ENCODE measurements at places on chromosomes 6 and 20.

DNA sequence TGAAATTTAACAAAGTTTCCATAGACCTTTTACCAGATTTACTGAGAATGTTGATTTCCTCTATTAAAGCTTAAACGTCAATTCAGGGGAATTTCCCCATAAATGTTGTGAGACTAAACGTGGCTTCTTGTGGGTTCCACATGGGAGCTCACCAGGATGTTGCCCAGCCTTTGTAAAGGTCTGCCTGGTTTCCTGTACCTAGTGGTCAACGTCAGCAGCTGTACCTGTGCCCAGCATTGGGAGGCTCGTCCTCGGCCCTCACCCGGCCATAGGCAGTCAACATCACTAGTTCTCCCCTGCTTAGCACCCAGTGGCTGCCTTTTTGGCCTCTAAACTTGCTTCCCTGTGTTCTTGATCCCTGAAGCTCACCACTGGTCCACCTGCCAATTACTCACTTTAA, 22.1 kb upstream of the CD83 start:
- DNase-seq, result no peak

GRCh38 chr6:44432726-44433125, 45.2 kb downstream of the CDC5L start:
- DNase-seq, result no peak

DNA sequence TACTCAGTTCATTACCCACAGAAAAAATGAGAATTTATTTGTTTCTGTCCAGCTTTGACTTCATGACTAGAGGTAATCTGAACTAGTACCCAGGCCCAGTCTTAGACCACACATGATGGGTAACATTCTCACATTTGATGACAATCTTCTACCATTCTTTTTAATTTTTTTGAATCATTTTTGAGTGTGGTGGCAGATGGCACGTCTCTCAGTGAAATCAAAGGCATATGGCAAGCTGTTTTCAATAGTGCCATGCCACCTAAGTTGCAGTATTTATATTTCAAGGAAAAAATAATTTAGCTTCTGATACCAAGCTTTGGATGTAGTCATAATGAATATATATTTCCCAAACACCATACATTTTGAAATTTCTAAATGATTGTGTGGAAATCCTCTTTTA, 88.8 kb upstream of the HS3ST5 start:
- DNase-seq, result no peak

DNA sequence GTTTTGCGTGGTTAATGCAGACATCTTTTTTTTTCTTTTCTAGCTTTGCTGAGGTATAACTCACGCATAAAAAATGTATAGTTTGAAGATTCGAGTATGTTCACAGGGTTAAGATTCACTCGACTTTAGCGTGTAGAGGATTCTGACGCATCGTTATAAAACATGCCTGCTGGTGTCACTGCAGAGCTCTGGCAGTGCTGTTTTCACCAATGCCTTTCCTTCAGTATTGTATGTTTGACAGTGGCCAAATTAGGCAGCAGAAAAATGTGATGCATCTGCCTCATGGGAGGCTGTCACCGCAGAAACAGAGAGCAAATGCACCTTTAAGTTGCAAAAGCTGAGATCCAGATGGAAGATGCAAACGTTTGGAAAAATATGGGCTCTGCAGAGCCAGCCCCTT, 18.0 kb upstream of the SIRPB2 start:
- no peak for DNase-seq

- no peak for DNase-seq
Measured at GRCh38 chr6:64838726-64839125, 868.3 kb downstream of the EYS start.

- DNase-seq, result no peak
Measured at GRCh38 chr6:149859938-149860337, 4.2 kb downstream of the LRP11 start.

GRCh38 chr6:57089265-57089664, 723 bp upstream of the ZNF451 start:
- DNase-seq, result no peak

GRCh38 chr20:44614525-44614924, 32.1 kb downstream of the PKIG start:
- DNase-seq, result no peak

GRCh38 chr6:151757506-151757955, 50.0 kb upstream of the ESR1 start:
- no peak for DNase-seq

GRCh38 chr6:151103266-151103665, 136.5 kb upstream of the AKAP12 start:
- no peak for DNase-seq

- DNase-seq, result no peak
Measured at GRCh38 chr20:52843425-52843824, 128.7 kb upstream of the TSHZ2 start.

DNA sequence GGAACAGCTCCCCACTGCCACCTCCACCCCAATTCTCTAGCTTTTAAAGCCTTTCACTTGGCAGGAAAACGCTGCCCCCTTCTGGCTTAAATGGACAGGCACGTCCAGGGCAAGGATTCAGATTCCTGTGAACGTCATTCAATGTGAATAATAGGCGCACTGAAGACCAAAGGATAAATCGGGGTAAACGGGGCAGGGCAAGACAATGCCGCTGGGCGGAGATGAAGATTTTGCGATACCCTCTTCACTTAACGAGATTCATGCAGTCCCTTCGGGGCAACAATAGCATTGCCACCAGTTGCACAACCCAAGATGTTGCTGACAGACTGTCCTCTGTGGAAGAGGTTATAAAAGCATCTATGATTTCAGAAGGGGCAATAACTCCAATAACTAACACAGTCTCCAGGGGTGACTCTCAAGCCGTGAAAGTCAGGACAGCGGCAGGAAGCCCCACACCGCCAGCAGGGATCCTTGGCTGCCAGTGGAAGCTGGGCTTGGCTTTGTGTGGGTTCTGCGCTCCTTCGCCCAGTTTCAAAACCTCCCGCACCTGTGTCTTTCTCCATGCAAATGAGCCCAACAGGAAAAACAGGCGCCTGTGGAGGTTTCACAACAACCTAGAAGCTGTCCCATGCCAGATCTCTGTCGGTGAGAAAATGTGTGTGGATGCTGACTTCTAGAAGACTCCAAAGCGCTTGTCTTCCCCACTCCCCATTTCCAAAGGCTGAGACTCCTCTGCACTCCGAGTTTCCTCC, 291.8 kb downstream of the BMP7 start:
- DNase-seq, result peak; percentile 24

- no peak for DNase-seq
Measured at GRCh38 chr20:63051186-63051860, 44.6 kb upstream of the BHLHE23 start.

GRCh38 chr6:46510651-46511050, 19.4 kb upstream of the RCAN2 start:
- DNase-seq, result peak; percentile 64

DNA sequence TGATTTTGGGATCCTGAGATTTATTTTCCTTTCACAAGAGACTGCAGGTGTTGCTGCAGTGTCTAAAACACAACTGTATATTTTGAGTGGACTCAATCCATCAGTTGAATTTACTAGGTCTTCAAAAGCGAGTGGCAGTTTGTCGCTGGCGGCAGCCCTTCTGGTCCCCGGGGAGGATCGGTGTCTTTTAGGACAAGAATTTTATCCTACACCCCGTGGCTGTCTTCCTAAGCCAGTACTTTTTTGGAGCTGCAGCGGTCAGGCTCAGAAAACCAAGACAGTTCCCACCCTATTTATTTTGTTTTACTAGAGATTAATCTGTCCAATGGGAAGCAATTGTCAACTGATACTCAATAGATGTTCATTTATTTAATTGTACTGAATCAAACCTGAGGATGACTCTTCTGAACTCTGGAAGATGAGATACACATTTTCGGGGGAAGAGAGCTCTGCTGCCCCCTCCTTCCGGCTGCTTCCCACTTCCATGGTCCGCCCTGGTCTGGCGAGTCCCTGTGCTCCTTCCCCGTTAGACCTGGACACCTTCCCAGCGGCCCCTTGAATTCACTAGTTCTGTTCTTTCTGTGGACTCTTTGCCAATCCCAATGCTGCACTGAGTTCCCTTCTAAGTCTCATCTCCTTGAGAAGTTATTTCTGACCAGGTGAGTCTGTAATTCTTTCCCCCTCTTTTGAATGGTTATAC, 90.6 kb downstream of the ERMARD start:
- no peak for DNase-seq
